ENCODE measurements at places on chromosomes 11 and 22. TPM values are rescaled to one million over a fixed set of nuclear protein-coding genes. Genes with fewer than 3 reads are reported as not detected.
A peak's percentile ranks its signal among the peaks of the same experiment; 100 is the strongest.

DNA sequence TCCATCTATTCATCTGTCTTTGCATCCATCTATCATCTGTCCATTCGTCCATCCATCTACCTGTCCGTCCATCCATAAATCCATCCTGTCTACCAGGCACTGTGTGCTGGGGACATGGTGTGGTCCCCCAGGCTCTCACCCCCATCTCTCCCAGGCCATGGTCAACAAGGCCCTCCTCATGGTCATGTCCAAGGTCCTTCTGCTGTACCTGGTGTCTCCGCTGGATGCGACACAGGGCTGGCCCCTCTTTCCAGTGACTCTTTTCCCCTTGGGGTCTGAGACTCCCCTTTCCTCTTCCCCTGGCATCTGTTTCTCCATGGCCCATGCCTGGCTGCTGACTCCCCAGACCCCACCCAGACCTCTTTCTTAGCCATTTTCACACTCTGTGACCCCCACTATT, 4.5 kb downstream of the IGLL1 start:
- H3K4me1 ChIP-seq = no peaks in the 10 kb centered on the region
- H3K27ac ChIP-seq = no peak overlapping the region
- DNase-seq = no peak
- no peaks in the 10 kb centered on the region for H3K27me3 ChIP-seq
- H3K36me3 ChIP-seq = no peaks in the 10 kb centered on the region

The DBX1 gene
- total RNA-seq = not detected

- peak; percentile 64 for DNase-seq
- H3K36me3 ChIP-seq = no peaks in the 10 kb centered on the region
- no peaks in the 10 kb centered on the region for H3K27me3 ChIP-seq
- peaks cover 3% of the 10 kb centered on the region for H3K4me1 ChIP-seq
- H3K4me3 ChIP-seq = no peak overlapping the region
These were observed 15.9 kb upstream of the GLYATL1 start for GRCh38 chr11:58923300-58923788.

GRCh38 chr22:39800790-39801520, 92.6 kb downstream of the ENTHD1 start:
- H3K36me3 ChIP-seq = no peaks in the 10 kb centered on the region
- DNase-seq = no peak
- peaks cover 26% of the 10 kb centered on the region for H3K27me3 ChIP-seq
- no peak overlapping the region for H3K27ac ChIP-seq
- H3K4me1 ChIP-seq = no peaks in the 10 kb centered on the region

DNA sequence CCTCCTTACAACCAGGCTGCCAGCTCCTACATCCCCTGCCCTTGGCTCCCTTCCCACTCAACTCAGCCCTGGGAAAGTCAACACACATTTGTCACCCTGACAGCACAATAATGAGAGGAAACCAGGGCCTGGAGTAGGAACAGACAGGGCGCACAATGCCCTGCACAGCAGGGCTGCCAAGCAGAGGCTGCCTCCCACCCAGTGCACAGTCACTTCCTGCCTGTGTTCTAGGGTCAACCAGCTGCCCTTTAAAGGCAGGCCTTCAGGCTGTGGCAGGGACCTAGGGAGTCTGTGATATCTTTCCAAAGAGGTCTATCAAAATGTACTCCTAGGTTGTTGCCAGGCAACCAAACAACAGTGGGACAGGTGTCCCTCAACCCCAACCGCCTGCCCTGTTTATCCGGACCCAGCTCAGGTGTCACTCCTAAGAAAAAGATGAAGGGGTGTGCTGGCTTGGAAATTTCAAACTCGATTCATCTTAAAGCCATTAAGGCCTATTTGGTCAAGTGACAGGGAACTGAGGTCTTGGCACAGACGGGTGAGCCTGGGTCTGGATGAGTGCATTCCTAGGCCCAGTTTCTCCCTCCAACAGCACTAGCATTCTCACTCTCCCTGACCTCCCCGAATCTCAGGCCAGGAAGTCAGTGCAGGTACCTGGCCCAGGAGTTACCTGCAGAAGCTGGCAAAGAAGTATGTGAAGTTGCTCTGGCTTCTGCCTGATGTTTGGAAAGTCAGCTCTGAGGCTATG, 110.3 kb upstream of the PITPNB start:
- H3K27ac ChIP-seq = no peak overlapping the region
- DNase-seq = peak; percentile 80
- H3K36me3 ChIP-seq = peaks cover 6% of the 10 kb centered on the region
- H3K4me1 ChIP-seq = peaks cover 17% of the 10 kb centered on the region

DNA sequence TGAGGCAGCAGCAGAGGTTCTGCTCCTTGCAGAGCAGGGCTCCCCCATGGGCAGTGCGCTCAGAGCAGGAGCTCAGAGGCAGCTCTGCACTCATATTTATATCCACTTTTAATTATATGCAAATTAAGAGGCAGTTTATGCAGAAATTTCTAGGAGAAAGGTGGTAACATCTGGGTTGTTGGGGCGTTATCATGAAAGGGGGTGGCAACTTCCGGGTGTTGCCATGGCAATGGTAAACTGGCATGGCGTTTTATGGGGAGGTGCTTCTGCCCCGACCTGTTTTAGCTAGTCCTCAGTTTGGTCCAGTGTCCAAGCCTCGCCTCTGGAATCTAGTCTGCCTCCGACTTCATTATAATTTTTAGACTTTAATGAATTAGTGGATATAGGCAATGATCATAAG, 1191.7 kb downstream of the TBC1D22A start:
- H3K27ac ChIP-seq = no peak overlapping the region
- H3K36me3 ChIP-seq = no peaks in the 10 kb centered on the region
- no peak for DNase-seq
- peaks cover 25% of the 10 kb centered on the region for H3K27me3 ChIP-seq

DNA sequence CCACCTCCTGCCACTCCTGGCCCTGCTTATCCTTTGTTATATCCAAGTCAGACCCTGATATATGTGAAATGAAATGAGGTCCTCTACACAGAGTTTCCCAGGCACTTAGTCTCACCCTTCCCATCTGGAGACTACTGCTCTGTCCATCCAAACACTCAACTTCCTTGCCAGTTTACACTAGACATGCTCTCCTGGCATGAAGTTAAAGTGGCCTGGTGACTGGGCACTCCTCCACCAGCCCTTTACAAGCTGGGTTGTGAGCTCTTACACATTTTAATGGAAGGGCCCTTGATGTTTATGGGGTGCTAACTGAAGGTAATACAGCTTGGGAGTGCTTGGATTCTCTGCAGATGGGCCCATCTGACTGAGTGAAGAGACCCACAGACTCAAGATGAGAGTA, 216.1 kb upstream of the NARS2 start:
- no peak for DNase-seq
- no peaks in the 10 kb centered on the region for H3K36me3 ChIP-seq
- H3K27ac ChIP-seq = no peak overlapping the region
- H3K4me3 ChIP-seq = no peak overlapping the region
- H3K4me1 ChIP-seq = no peaks in the 10 kb centered on the region
- peaks cover 3% of the 10 kb centered on the region for H3K27me3 ChIP-seq

DNA sequence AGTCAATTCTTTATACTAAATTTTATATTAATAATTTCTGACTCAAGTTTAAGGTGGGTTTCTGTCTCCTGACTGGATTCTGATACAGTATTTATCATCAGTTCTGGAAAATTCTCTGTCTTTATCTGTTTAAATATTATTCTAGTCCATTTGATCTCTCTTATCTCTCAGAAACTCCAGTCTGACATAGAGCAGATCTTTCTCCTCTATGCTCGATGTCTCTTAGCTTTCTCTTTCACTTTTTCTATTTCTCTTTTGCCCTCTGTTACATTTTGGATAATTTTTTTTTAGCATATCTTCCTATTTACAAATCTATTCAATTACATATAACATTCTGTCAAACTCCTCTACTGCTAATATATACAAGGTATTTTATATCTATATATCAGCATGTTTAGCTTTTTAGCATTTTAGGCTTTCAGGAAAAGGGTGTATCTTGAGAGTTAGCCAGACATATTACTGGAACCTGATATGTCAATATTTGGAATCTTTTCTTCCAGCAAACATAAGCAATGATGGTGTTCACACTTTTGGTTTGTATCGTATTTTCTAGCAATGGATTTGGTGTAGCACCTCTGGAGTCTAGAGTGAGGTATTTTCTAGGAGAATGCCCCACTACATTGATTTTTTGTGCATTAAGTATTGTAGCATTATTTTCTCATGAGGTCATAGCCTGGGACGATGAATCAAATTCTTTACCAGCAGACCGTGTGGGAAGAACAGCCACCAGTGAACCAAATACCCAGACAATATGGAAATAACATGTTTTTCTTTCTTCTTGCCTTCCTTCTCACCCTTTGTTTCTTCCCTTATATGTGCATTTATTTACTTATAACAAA, 4.1 kb upstream of the NNMT start:
- H3K4me1 ChIP-seq = no peaks in the 10 kb centered on the region
- DNase-seq = no peak
- no peak overlapping the region for H3K27ac ChIP-seq
- no peaks in the 10 kb centered on the region for H3K36me3 ChIP-seq

DNA sequence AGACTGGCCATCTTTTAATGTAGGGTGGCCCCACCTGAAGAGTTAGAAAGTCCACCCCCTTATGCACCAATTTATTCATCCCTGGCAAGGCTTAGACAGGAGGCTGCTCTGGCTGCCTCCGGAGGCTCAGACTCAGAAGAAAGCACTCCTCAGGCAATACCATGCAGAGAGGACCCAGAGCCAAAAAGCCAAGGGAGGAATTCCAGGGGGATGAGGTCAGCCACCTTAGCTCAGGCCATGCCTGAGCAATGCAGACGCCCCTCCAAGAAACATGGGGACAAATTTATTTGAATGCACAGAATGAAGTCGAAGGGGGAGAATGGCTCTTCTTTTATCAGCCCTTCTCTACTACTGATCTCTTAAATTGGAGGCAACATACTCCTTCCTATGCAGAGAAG, 39.7 kb upstream of the GLYAT start:
- DNase-seq = no peak
- H3K27me3 ChIP-seq = no peaks in the 10 kb centered on the region
- H3K36me3 ChIP-seq = no peaks in the 10 kb centered on the region
- H3K27ac ChIP-seq = no peak overlapping the region

The CALCA gene
- total RNA-seq = 1.0 TPM

The SERHL2 gene
- 0.49 TPM for total RNA-seq

Data from A673 (cell line).